ENCODE measurements at places on chromosomes 5 and 9.

- DNase-seq, result no peak
Measured at GRCh38 chr9:136160381-136160841, 41.7 kb upstream of the TMEM250 start.

GRCh38 chr5:149030392-149030791, 32.5 kb downstream of the SH3TC2 start:
- DNase-seq, result no peak

DNA sequence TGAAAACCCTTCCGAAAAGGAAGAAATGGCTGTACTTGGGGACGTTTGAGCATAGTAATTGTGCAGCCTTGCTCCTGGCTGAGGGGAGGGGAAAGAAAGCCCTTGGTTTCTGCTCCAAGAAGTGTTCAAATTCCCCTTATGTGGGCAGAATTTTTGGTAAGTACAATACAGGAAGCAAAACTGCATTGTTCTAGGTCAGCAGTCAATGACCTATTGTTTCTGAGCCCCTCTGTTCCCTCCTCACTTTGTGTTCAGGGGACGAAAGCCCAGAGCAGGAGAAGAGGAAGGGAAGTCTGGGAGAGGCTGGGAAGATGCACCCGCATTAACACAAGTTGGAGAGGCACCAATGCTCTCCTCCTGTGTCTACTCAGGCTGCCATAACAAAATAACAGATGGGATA, 11.9 kb downstream of the BASP1 start:
- DNase-seq, result no peak

- DNase-seq, result no peak
Measured at GRCh38 chr5:144209361-144209760, 38.7 kb downstream of the KCTD16 start.

DNA sequence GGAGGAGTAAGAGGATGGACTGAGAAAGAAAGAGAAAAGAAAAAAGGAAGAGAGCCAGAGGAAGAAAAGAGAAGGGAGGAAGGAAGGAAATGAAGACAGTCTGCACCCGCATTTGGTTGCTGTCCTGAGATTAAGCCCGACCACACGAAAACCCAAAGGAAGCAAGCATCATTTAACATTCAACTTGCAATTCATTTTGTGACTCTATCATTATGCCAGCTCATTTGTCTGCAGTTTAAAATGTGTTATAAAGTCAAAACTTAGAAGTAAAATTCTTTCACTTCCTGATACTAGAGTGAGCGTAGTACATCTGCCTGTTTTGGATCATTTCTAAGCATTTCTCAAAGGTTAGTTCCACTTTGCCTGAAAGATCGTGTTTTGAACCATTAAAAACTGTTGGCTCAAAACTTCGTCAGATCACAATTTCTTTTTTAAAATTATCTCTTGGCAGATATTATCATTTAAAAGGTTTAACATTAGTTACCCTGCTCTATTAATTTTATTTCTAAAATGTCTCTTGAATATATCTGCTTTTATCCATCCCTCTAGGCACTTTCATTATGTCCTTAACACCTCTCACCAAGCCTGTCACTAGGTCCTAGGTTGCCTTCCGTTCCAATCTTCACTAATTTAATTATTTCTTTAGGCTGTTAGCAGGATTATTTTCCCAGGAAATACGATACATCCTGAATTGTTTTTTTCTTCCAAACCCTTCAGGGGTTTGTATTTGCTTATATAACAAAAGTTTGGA, 240.9 kb downstream of the TLE4 start:
- no peak for DNase-seq

DNA sequence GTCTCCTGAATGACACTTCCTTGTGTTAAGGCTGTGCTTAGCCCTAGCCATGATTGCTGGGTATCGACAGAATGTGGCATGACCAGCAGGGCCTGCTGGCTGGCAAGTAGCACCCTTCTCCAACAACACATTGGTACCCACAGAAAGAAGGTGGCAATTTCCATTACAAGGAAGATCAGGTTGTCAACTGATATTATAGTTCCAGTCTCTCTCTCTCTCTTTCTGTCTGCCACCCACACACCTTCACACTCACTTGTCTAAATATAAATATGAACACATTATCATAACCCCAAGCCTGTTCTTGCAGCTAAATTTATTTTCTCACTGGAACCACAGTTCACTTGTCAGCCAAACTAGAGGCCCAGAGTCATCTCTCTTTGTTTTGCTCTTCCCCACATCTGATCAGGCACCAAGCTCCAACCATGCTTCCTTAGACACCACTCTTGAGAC, 408.1 kb upstream of the PIK3R1 start:
- no peak for DNase-seq

- DNase-seq, result no peak
Measured at GRCh38 chr9:109914280-109915027, 134.5 kb downstream of the PALM2AKAP2 start.

GRCh38 chr9:116243708-116244107, 90.1 kb downstream of the PAPPA start:
- no peak for DNase-seq

GRCh38 chr5:1280177-1281037, 14.5 kb downstream of the TERT start:
- no peak for DNase-seq

DNA sequence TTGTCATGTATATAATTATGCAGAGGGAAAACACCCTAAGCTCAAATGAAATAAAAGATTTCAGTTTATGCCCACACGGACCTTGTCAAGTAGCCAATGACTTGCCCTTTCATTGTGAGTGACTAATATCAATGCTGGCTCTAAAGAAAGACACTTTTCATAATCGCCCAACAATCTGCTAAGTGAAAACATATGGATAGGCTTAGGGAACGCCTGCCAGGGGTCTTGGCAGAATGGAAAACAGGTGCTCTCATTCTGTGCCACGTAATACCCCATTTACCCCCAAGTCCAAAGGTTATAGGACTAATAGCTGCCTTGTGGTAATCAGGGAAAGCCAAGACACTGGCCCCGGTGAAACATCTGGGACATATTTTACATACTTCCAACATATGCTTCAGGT, 157.7 kb downstream of the SLF1 start:
- DNase-seq, result no peak

GRCh38 chr5:19751326-19751725, 236.7 kb downstream of the CDH18 start:
- no peak for DNase-seq

DNA sequence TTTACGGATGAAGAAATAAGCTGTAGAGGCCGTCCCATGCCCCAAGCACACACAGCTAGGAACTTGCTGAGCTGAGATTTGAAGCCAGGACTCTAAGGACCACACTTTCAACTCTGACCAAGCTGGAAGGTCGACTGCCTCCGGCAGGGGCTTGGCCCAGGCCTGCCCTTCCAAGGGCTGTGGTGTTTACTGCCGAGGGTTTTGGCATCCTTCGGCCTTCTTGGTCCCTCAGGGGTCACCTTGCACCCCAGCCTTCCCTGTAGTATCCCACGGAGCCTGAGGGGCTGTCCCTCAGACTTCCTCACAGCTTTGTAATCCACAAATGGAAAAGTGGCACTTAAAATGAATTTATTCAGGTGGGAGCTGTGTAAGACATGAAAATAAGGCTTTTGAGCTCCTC, 83.7 kb upstream of the SPRY4 start:
- DNase-seq, result no peak

GRCh38 chr5:169339869-169340268, 38.9 kb upstream of the SLIT3 start:
- no peak for DNase-seq

GRCh38 chr5:115575167-115576070, 26.9 kb downstream of the TICAM2 start:
- no peak for DNase-seq

DNA sequence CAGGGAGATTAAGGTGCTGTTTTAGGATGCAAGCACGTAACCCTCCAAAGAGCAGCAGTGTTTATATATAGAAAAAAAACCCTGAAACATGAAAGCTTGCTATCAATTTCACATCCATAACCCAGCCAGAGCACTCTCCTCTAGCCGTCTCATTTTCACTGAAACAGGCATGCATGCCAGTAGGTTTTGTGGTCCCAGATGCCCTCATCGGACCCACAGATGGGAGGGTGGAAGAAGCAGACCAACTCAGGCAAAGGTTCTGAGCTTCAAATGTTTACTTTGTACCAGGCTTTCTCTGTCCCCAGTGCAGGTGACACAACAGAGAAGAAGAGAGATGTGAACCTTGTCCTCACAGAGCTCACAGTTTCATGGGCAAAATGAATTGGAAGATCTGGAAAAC, 127.4 kb upstream of the ATP10B start:
- DNase-seq, result no peak

- DNase-seq, result no peak
Measured at GRCh38 chr5:130965920-130966319, 199.1 kb downstream of the HINT1 start.

- DNase-seq, result no peak
Measured at GRCh38 chr9:74963056-74963455, 10.3 kb upstream of the C9orf40 start.

DNA sequence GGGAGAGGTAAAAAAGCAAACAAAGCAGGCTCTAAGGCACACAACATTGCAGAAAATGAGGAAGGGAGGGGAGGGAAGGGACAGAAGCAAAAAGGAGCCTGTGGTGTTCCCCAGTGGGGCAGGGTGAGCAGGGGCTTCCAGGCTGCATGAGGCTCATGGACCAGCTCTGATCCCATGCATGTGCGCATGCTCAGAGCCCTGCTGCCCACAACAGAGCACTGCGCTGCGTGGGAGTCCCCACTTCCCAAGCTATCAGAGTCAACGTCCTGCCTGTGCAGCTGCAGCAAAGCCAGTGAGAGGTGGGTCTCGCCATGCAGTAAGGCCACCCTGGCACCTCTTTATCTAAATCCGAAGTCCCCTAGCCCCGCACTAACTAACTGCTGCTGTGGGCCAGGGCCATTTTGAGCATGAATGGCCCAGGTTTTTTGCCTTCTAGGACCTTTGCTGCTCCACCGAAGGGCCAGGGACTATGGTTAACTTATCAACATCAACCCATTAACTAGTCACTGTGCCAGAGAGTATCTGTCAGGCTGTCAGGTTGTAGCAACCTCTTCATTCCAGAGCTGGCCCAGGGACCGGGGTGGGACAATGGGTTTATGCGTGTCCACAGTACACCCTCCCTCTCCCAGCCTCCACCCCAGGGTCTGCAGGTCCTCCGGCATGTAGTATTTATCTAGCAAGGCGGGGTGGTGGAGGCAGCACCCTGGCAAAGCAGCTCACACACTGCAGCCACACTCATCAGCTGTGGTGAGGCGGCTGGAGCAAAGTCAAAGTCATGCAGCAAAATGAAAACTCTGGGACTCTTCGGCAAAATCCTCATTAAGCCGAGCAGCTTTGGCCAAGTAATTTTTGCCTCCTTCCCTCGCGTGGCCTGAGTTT, 123.6 kb downstream of the SAXO1 start:
- no peak for DNase-seq

GRCh38 chr5:131671994-131672655, 37.1 kb upstream of the RAPGEF6 start:
- DNase-seq, result no peak

DNA sequence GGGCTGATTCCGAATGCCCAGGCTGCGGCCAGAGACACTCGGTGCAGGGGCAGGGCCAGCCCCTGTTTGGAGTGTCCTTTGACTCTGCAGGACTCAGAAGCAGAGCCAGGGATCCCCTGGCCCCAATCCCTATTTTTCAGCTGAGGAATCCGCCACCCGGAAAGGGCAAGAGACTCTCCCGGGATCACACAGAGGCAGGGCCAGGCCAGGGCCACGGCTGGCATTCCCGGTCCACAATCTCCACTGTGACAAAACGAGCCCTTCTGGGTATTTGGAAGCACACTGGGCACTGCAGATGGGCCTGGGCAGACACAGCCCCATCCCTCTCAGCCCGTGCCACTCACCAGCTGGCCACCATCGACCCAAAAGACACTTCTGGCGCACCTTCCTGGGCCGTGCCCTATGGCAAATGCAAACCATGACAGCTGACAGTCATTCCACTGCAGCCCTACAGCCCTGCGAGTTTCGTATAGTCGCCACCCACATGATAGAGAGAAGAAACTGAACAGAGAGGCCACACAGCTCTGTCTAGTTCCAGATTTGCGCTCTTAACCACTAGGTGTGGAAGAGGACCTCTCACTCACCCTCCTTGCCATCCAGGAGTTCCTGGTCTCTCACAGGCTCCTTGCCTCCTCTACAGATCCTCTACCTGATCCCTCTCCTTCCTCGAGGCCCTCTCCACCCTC, 13.3 kb downstream of the NR5A1 start:
- no peak for DNase-seq

- DNase-seq, result peak; percentile 94
Measured at GRCh38 chr9:76818271-76818670, 54.0 kb downstream of the PCA3 start.

GRCh38 chr9:118674942-118675341, 694.3 kb downstream of the BRINP1 start:
- DNase-seq, result no peak

DNA sequence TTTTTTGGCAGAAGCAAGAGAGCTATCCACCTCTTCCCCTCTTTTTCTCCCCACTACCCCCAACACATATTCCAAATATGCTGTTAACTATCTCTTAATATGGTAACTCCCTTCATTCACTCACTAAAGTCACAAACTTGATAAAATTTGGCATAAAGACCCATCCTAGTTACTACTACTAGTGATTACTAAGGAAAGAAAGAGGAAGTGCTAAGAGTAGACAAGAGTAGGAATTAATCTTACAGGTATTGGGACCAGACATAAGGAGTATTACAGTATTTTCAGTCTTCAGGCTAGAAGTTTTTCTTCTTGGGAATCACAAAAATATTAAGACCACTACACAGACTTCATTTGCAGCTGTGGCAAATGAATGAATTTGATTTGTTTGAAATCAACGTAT, 2.2 kb downstream of the ADAMTS6 start:
- DNase-seq, result no peak

GRCh38 chr9:127667127-127667844, 39.5 kb upstream of the CFAP157 start:
- DNase-seq, result no peak

DNA sequence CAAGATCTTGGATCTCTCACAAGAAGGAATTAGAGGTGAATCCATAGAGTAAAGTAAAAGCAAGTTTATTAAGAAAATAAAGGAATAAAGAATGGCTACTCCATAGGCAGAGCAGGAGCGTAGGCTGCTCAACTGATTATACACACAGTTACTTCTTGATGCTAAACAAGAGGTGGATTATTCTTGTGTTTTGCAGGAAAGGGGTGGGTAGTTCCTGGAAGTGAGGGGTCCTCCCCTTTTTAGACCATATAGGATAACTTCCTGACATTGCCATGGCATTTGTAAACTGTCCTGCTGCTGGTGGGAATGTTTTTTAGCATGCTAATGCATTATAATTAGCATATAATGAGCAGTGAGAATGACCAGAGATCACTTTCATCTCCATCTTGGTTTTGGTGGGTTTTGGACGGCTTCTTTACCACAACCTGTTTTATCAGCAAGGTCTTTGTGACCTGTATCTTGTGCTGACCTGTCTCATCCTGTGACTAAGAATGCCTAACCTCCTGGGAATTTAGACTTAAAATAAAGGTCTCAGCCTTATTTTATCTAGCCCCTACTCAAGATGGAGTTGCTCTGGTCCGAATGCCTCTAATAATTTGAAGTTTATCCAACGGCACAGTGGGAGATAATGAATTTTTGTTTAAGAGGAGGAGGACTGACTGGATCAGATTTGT, 165.7 kb upstream of the DMRT1 start:
- DNase-seq, result no peak

Data from tibial artery (tissue), 4 donors.